Gastroesophageal sphincter (tissue), 4 donors: ENCODE measurements at places on chromosomes 7 and 10. TPM values are rescaled to one million over a fixed set of nuclear protein-coding genes. Genes with fewer than 3 reads are reported as not detected.

FFAR4 gene
- total RNA-seq, result not detected

SPDYE2B gene
- total RNA-seq, result not detected

BTBD16 gene
- not detected for total RNA-seq

DLX5 gene
- 0.54 TPM for total RNA-seq

MYH16 gene
- not detected for total RNA-seq

NPTX2 gene
- 27.1 TPM for total RNA-seq
